ENCODE measurements at places on chromosomes 16 and 17.

DNA sequence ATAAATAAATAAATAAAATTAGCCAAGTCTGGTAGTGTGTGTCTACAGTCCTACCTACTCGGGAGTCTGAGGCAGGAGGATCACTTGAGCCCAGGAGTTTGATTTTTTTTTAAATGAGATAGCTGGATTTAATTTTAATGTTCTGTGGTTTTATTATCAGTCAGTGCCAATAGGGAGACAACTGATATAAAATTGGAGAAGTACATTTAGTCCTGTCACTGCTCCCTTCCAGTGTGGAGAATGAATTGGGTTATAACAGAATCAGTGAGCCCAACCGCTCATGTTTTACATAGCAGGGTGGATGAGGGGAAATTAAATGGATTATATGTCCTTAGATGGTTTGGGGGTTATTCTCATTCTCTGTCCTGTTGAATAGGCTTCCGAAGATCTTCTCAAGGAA is 6.2 kb downstream of the NME1 start:
- DNase-seq, result no peak

- no peak for DNase-seq
Observed at GRCh38 chr16:77585379-77586251, 136.7 kb upstream of the NUDT7 start.

- no peak for DNase-seq
Observed at GRCh38 chr17:4477255-4477791, 21.4 kb upstream of the SPNS2 start.

- DNase-seq, result no peak
Observed at GRCh38 chr17:64084086-64084939, 45.6 kb downstream of the ERN1 start.

- DNase-seq, result no peak
Observed at GRCh38 chr16:20325005-20325404, 2.3 kb downstream of the GP2 start.

All from NCI-H1436 treated with DMSO at 0.1 percent for 48 hours (cell line).